ENCODE measurements at places on chromosomes 4 and X.
A peak's percentile ranks its signal among the peaks of the same experiment; 100 is the strongest.

- no peak for DNase-seq
Measured at GRCh38 chr4:156321203-156321602, 367.5 kb upstream of the CTSO start.

DNA sequence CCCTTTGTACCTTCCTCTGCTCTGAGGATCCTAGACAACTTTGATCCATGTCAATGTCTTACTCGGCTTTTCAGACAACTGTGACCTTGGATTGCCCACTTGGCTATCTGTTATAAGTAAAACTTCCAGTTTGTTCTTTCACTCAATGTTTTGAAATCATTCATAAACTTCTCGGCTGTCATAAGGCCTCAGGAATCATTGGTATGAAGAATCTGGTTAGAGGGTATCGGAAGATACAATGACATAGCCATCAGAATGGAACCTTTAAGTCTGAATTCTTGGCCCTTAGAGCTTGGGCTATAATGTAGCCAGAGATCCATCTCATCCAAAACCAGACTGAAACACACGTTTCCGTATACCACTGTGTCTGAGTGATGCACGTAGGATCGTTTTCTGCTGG, 59.0 kb upstream of the WDR1 start:
- DNase-seq, result no peak

GRCh38 chr4:152485726-152486276, 50.1 kb downstream of the FBXW7 start:
- no peak for DNase-seq

GRCh38 chrX:28398342-28398741, 188.9 kb upstream of the IL1RAPL1 start:
- no peak for DNase-seq

DNA sequence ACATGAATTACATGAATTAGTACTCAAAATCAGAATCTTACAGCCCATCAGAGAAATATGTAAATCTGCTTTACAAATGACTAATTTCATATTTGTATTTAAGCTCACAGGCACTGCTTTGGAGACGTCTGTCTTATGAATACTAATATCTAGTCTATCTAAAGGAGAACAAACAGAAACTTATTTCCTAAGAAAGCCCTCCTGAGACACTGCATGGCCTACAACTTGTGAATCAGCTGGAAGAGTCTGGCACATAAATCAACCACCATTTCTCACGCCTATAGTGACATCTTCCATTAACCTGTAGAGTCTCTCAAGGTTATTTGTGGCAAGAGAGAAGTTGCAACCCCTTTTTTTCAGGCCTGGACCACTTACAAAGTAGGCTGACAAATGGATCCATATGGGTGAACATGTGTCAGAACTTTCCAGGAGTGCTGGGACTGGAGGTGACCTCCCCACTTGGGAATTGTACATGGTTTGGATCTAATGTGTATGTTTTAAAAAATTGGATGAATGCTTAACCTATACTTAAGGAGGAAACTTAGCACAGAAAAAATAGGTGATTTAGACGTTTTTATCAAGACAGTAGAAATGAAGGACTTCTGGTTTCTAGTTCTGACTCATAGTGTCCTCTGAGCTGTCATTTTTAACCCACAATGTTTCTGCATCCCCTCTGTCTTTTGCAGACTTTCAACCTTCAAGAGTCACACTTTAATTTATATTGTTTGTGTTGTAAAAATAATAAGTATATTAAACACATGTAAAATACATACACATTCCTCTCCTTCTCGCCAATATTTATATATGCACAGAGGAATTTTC, 83.2 kb upstream of the ARHGAP24 start:
- DNase-seq, result no peak

DNA sequence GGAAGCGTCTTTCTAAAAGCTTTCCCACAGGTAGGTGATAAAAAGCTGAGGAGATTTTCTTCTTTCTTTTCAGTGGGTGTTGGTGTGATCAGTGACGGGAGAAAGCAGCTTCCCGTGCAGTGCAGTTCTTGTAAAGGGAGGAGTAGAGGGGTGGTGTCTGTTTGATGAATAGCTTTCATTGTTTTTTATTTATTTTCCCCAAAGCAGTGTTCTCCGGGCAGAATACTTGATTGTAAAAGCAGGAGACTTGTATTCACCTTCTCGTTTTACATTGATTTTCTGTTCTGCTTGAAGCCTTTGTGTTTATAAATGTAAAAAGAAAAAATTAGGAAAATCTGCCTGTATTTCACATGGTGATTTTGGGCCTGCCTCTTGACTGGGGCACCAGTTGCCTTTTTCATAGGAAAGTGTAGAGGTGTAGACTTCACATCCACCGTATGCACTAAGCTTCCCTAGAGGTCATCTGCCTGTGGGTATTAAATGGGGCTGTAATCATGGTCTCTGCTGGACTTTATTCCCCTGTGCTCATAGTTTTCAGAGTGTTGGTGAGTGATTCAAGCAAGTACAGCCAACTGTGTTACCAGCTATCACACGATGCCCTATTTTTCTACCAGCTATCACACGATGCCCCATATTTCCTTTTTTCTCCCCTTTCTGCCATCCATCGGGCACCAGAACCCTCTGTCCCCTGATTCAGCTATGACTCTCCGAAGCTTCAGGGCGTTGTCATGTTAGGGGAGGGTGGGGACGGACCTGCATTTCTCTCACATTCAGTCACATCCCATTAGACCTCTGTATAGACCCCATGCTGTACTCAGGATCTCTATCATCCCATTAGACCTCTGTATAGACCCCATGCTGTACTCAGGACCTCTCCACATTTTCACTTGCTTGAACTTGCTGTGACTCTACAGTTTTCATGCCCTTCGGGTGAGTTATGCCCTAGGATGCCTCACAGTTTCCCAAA, 526.5 kb downstream of the TRIML1 start:
- no peak for DNase-seq

- DNase-seq, result no peak
Measured at GRCh38 chr4:151855747-151856146, 94.9 kb upstream of the GATB start.

- no peak for DNase-seq
Measured at GRCh38 chr4:112343330-112344080, 46.3 kb downstream of the ALPK1 start.

- no peak for DNase-seq
Measured at GRCh38 chr4:7419961-7420660, 14.6 kb downstream of the PSAPL1 start.

DNA sequence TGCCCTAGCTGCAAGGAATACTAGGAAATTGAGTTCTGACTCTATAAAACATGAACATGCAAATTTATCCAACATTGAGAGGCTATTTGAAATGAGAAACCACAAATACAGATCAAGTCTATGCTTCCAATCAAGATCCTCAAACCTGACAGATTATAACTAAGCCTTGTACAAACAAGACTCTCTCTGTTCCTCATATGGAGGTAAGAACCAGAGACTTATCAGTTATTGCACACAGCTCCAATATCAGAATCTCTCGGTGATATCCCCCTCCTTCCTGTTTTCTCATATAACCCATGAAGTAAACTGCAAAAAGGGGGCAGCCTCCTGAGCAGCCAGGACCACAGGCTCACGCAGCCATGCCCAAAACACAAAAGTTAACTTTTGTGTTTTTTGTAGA, 36.5 kb downstream of the FBXW7 start:
- DNase-seq, result no peak

DNA sequence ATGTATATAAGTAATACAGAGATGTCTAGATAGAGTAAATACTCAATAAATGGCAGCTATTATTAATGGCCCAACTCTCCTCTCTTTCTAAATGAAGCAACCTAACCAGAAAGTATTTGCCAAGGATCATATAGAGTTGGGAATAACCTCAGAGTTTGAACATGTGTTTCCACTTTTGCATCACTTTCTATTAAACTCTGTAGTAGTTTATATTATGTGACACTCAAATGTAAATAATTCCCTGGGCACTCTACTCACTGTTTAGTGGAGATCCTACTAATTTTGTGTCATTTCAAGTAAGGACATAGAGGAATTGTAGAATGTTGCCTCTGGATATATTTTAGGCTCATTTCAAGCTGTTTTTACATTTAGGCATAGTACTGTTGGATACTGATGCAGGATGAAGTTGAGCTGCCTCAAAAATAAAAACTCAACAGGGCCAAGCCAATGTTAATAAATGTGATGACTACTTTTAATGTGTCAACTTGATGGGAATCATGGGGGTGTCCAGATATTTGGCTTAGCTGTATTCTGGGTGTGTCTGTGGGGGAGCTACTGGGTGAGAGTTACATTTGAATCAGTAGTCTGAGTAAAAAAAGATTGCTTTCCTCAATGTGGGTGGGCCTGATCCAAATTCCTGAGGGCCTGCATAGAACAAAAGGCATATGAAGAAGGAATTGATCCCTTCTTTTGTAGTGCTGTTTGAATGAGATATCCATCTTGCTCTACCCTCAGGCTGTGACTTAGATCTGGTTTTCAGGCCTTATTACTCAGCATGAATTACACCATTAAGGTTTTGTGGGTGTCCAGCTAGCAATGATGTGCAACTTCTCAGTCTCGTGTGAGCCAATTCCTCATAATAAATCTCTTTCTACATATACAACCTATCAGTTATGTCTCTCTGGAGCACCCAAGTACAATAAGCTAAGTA, 1368.2 kb downstream of the STIM2 start:
- DNase-seq, result no peak

GRCh38 chrX:14449773-14450172, 79.6 kb upstream of the GLRA2 start:
- no peak for DNase-seq

- no peak for DNase-seq
Measured at GRCh38 chr4:4413806-4414205, 26.9 kb downstream of the NSG1 start.

GRCh38 chr4:22454955-22455354, 60.9 kb downstream of the ADGRA3 start:
- peak; percentile 8 for DNase-seq

DNA sequence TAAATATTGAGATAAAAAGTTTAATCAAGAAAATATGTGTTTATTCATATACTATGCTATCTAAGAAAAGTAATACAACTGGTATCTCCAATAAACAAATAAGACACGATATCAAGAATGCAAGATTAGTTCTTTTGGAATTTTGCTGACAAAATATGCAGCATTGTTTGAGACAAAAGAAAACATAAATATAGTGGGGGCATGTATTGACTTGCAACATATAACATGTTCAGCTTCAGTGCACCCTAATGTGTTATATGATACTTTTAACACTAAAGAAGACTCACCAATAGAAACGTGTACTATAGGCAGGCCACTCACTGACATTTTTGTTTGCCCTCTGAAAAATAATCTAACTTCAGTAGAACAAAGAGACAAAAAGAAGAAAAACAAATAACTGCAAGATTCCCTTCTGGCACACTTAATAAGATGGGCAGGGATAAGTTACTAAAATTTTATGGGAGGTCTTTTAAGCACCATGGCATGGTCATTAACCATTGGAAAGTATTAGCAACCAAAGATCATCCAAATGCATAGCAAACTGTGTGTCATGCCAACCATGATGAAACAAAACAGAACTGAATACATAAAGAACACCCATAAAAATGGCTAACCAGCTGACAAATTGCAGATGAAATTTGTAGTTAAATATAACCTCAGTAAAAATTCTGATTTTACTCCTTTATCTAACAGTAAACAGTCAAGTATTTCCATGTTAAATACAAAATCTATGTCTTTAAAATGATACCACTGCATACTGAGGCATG, 447.9 kb upstream of the FAM241A start:
- DNase-seq, result no peak

DNA sequence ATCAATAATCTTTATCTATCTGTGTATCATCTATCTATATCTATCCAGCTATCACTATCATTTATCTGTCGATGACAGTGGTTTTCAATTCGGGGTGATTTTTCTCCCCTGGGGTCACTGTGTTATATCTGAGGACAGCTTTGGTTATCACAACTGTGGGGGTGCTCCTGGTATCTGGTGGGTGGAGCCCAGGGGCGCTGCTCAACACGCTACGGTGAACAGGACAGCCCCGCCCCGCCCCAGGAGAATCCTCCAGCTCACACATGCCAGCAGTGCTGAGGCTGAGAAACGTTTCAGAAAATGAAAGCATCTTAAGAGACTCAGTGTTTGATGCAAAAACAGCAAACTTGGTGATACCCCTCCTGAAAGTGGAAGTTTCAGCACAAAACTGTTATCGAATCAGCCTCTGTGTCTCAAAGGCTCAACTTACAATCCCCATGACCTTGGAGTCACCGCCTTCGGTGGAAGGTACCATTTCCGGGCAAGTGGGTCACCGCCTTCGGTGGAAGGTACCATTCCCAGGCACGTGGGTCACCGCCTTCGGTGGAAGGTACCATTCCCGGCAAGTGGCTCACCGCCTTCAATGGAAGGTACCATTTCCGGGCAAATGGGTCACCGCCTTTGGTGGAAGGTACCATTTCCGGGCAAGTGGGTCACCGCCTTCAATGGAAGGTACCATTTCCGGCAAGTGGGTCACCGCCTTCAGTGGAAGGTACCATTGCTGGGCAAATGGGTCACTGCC, 315.3 kb downstream of the DHRSX start:
- DNase-seq, result no peak

DNA sequence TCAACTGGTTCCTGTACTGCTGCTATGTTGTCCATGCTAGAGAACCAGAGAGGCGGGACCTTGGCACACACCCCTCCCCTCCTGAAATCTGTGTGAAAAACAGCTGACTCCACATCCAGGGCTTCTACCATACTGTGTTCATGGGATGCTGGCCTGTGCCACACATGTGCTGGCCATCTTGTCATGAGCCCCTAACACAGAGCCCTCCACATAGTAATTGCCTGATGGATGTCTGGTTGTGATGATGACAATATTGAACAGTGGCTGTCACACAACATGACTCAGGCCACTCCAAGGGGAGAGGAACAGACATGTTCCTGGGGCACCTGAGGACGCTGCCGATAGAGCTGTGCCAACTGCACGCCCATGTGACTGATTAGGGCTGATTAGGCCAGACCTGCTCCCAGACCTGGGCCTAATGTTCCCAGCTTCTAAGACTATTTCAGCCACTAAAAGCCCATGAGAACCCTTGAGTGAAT, 13.1 kb downstream of the SLC25A5 start:
- DNase-seq, result no peak

- no peak for DNase-seq
Measured at GRCh38 chr4:74039315-74039763, 850 bp upstream of the CXCL3 start.

- DNase-seq, result no peak
Measured at GRCh38 chr4:153844144-153844543, 55.3 kb upstream of the SFRP2 start.

DNA sequence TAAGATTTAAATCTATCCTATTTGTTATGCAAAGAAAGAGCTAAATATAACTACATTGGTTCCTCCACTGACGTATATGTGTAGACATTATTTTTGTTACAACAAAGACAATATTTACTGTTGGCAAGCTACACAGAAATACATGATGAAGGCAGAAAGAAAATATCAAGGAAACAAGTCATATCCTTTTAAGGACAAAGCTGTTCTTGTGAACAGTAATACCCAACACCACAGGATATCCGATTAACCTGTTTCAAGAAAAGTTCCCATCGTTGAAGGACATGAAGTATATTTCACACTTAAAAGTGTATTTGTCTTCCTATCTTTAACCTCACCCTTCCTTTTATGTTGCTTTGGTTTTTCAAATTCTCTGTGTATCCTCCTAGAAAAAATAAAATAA, 235.8 kb upstream of the AADAT start:
- no peak for DNase-seq

Measured in HEK293T (cell line).